Natural killer cell treated with Interleukin-12 subunit alpha and Interleukin-12 subunit beta and Interleukin-15 and Interleukin-18, amount 100 ng/mL, for 72 hours (primary cell): ENCODE measurements at places on chromosomes 5 and 9. TPM values are rescaled to one million over a fixed set of nuclear protein-coding genes. Genes with fewer than 3 reads are reported as not detected.

DNA sequence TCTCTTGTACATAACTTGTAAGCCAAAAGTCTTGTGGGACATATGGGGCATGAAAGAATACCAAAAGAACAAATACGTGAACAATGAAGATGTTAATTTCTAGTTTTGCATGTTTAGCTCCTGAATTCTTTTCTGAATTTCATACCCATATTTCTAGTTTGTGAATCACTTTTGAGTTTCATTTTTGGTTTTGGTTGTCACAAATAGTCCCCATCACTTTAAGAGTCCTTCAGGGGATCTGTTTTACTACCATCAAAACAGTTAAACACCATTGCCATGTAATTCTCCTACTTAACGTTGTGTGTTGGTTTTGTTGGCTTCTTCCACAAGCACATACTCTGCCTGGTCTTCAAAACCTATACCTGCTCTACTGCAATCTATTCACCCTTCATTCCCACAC is 27.0 kb downstream of the VCAN start:
- H3K36me3 ChIP-seq: no peaks in the 10 kb centered on the region
- no peak overlapping the region for H3K27ac ChIP-seq
- peaks cover 3% of the 10 kb centered on the region for H3K4me1 ChIP-seq
- no peak overlapping the region for H3K4me3 ChIP-seq
- no peak for DNase-seq
- no peaks in the 10 kb centered on the region for H3K27me3 ChIP-seq

DNA sequence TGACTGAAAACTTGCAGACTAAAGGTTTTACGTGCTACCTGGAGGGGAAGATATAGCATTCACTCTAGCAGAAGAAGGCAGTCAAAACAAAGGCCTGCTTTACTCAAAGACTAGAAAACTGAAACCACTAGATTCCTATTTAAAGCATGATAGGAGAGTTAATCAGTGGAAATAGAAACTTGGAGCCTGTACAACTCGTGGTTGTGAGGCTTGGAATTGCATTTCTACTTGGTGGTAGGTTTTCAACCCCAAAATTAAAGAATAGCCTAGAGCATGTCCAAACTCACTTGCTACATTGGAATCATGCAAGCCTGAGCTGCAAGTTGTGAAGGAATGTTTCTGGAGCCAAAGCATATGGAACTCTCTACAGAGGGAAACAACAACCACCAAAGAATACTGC is 1526.4 kb upstream of the NUDT12 start:
- H3K4me1 ChIP-seq: no peaks in the 10 kb centered on the region
- no peak for DNase-seq
- no peak overlapping the region for H3K27ac ChIP-seq
- no peaks in the 10 kb centered on the region for H3K27me3 ChIP-seq
- H3K36me3 ChIP-seq: peaks cover 4% of the 10 kb centered on the region
- no peak overlapping the region for H3K4me3 ChIP-seq

The F12 gene
- 0.45 TPM for total RNA-seq

- peaks cover 4% of the 10 kb centered on the region for H3K27me3 ChIP-seq
- H3K27ac ChIP-seq: no peak overlapping the region
- no peak overlapping the region for H3K4me3 ChIP-seq
- peaks cover 12% of the 10 kb centered on the region for H3K36me3 ChIP-seq
- DNase-seq: peak; percentile 18
Observed at GRCh38 chr5:179300581-179301180, 44.6 kb downstream of the ADAMTS2 start.

DNA sequence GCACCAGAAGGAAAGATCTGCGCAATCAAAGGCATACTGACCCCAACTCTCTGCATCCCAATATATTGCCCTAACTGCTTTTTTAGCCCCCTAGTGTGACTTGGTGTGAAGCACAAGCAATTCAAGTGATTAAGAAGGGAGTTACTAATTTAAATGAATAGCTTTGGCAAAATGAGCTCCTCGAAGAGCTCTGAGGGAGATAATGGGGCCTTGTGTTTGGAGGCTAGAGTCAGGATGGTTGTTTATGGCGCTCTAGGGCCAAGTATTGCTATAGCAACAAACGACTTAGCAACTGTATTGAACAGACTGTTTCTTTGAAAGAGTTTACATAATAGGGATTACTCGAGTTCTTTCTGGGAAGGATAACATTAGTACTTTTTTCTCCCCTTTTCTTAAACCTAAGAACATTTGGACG is 11.5 kb upstream of the C5orf58 start:
- peaks cover 3% of the 10 kb centered on the region for H3K4me1 ChIP-seq
- no peak overlapping the region for H3K27ac ChIP-seq
- no peaks in the 10 kb centered on the region for H3K36me3 ChIP-seq
- no peak for DNase-seq

GRCh38 chr5:34630596-34630995 is 25.5 kb upstream of the RAI14 start:
- no peak for DNase-seq
- no peaks in the 10 kb centered on the region for H3K27me3 ChIP-seq
- H3K4me3 ChIP-seq: no peak overlapping the region
- no peak overlapping the region for H3K27ac ChIP-seq
- no peaks in the 10 kb centered on the region for H3K36me3 ChIP-seq
